ENCODE measurements at places on chromosomes 16 and 17. TPM values are rescaled to one million over a fixed set of nuclear protein-coding genes. Genes with fewer than 3 reads are reported as not detected.

The PABPN1L gene
- 0.23 TPM for total RNA-seq

The PITPNC1 gene
- total RNA-seq, result 13.1 TPM

The TBC1D3I gene
- total RNA-seq, result 0.58 TPM

The VPS35L gene
- total RNA-seq, result 16.5 TPM

GRCh38 chr16:21101631-21102420 lies 48.8 kb downstream of the DNAH3 start:
- DNase-seq, result no peak

DNA sequence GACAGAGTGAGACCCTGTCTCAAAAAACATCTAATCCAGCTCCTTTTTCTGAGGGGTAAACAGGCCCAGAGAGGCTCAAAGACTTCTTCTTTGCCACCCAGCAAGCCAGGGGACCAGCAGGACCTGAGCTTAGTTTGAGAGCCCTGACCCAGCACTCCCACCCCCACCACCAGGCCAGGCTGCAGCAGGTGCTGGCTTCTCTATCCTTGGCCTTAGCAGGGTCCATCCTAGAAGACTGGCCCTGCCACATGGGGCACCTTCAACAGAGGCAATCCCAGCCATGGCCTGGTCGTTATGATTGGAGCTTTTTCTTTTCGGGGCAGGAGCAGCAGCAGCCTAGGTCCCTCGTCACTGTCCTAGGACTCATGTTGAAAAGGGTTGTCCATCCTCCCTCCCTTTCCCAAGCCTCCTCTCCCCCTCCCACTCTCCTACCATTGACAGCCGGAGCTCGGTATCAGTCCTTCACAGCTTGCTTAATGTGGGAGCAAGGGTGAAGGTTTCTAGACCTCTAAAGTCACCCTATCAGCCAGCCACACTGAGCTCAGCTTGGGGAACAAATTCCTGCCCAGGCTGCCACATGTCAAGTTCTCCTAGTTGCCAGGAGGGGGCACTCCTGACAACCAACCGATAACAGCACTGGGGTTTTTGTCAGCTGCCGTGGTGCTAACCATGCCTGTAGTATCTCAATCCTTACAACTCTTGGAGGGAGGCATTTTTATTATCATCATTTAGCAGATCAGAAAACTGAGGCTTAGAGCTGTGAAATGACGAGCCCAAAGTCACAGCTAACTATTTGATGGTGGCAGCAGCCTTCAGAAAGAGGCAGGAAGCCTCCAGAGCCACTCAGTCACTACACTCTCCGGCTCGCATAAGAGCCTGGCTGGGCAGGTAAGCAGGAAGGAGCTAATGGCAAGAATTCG lies 11.2 kb downstream of the MRPL27 start:
- no peak for DNase-seq

GRCh38 chr17:40437095-40437732 lies 6.0 kb upstream of the IGFBP4 start:
- DNase-seq, result no peak

All from left lobe of liver (tissue), 2 donors.